H4 (cell line): ENCODE measurements at places on chromosomes 7 and 10.
A peak's percentile ranks its signal among the peaks of the same experiment; 100 is the strongest.

DNA sequence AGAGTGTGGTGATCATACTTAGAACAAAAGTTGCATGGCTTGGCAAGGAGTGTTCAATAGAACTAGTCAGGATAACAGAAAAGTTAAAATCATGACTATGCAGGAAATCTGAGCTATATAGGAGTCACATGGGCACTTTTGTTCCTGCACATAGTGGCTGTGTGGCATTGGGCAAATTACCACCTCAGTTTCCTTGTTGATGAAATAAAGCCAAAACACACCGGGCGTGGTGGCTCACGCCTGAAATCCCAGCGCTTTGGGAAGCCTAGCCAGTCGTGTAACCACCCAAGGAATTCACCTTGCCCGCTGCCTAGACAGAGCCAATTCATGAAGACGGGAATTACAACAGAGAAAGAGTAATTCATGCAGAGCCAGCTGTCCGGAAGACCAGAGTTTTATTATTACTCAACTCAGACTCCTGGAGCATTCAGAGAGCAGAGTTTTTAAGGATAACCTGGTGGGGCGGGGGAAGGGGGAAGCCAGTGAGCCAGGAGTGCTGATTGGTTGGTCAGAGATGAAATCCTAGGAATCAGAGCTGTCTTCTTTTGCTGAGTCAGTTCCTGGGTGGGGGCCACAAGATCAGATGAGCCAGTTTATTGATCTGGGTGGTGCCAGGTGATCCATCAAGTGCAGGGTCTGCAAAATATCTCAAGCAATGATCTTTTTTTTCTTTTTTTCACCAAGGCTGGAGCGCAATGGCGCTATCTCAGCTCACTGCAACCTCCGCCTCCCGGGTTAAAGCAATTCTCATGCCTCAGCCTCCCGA lies 6.4 kb upstream of the MKRN1 start:
- DNase-seq = no peak

- no peak for DNase-seq
These were observed 206.6 kb downstream of the BAMBI start for GRCh38 chr10:28883741-28884423.

DNA sequence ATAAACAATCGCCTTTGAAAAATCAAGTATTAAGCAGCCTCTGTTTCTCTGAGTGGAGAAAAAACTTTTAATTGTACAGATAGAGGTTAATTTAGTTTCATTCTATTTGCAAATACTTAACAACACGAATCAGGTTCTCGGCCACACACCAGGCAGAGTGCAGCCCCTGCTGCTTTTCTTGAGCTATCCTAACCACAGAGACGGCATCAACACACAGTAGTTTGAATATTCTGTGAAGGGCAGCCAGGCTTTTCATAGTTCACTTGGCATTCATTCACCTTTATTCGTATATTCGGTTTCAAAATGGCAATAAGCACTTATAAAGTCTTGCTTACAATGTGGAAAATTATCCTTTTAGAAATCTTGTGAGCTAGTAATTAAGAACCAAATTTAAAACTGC lies 5.7 kb downstream of the ADARB2 start:
- no peak for DNase-seq

DNA sequence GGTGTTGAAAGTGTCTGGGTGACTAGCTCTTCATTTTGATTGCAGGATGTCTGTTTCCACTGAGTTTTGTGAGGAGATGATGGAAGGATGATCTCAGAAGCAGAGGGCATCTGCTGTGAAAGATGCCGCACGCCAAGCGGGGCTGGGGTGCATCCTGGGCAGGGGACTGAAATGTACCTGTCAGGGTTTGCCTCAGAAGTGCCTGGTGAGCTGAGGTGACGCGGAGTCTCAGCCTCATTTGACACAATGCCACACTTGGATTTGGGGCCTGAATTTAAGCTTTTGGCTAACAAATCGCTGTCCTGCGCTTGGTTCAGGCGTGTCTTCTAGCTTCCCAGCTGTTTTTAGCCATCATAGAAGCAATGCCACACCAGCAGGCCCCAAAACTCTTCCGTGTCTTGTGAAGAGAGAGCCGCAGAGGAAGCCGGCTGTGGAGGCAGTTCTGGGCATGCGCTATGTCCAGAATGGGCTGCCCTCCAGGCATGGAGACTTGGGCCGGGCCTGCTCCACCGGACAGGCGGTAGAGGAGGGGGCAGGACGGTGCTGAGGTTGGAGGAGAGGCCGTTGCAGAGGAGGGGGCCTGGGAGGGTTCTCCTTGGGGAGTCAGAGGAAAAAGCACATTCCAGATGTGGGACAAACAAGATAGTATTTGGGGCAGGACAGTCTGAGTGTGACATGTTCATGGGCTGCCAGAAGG lies 31.2 kb downstream of the WDR86 start:
- DNase-seq = no peak

DNA sequence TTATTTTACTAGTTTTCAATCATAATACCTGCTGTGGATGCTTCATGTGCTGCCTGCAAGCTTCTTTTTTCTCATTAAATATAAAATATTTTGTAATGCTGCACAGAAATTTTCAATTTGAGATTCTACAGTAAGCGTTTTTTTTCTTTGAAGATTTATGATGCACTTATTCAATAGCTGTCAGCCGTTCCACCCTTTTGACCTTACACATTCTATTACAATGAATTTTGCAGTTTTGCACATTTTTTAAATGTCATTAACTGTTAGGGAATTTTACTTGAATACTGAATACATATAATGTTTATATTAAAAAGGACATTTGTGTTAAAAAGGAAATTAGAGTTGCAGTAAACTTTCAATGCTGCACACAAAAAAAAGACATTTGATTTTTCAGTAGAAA lies 103.0 kb downstream of the PTEN start:
- DNase-seq = no peak

- DNase-seq = no peak
These were observed 23.0 kb downstream of the BZW2 start for GRCh38 chr7:16668978-16669377.

DNA sequence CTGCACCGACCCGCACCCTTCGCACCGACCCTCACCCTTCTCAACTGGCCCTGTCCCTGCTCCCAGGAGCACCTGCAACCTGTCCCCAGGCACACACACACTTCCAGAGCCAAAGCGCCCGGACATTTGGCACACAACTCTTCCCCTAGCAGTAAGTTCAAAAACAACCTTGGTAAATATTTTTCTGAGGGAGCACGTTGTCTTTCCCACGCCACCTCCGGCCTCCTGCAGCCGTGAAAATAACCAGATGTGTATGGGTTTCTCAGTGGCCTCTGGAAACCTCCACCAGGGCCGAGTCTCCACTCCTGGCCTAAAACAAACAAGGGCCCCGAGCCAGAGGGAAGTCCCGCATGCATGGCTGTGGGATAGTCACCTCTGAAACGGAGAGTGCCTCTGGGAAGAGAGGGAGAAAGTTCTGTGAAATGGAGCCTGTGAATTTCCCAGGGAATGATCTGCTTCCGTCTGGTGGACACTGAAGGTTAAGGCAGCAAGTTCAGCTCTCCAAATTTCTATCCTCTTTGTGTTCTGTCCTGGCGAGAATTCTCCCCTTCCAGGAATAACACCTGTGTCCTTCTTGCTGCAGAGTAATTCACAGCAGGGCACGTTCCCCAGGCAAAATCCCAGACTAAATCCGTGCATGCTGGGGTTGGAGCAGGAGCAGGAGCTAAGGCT lies 15.8 kb downstream of the PODXL start:
- DNase-seq = no peak

- no peak for DNase-seq
These were observed 90.1 kb upstream of the NANOS1 start for GRCh38 chr10:118939211-118940007.

GRCh38 chr10:53957401-53957800 lies 843.6 kb downstream of the PCDH15 start:
- peak; percentile 36 for DNase-seq

DNA sequence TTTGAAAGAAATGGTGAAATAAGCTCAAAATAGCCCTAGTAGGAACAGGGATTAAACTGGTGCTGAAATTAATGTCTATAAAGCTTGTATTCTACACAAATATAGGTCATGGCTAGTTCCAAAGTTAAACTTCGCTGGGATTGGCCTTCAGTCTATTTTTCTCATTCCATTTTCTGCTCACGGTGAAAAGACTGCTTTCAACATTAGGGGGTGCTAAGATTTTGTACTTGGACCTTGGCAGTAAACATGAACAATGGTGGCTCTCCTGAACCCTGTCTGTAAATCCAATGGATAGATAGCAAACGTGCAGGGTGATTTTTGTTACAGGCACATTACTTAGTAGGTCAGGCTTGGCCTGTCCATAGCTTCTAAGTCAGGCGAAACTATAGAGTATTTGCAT lies 36.0 kb upstream of the RSU1 start:
- DNase-seq = peak; percentile 27

DNA sequence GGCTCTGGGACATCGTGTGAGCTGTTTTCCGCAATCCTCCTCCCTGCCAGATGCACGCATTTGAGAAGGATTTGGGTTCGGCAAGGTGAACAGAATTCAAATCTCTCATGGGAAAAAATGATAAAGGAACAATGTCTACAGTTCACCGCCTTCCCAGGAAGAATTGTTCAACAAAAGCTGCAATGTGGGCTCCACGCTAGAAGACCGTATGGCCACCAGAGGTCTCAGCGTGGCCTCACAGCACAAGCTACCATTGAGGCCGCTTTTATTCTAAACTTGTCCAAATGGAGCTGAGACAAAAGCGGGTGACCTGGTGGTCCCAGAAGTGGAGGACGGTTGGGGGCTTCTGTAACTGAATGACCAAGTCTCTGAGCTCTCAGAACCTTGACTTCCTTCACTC lies 733.1 kb downstream of the PARD3 start:
- DNase-seq = no peak

GRCh38 chr7:45106-46090 lies 147.0 kb upstream of the FAM20C start:
- DNase-seq = no peak

- no peak for DNase-seq
These were observed 208.8 kb upstream of the HPS1 start for GRCh38 chr10:98655492-98655891.

GRCh38 chr10:6198171-6198570 lies 4.6 kb upstream of the PFKFB3 start:
- DNase-seq = no peak

DNA sequence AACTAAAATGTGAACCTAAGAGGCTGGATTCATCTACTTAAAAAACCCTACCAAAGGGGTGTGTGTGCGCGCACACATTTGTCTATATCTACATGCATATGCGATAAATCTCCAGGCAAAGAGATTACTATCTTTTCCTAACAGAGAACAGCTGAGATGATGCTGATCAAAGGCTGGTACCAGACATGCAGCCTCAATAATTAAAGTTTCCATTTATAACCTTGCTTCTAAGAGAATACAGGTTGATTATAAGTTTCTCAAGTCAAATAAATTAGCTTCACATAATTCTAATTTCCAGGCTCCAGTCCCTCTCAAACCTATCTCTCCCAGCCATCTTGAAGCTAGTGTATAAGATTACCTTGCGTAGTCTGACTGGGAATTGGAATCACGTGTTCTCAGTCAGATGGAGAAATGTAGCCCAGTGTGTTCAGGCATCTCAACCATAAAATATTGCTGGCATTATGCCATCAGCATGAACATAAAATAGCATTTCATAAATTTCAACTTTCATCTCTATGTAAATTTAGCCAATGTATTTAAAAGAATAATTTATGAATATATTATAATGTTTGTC lies 1062.0 kb downstream of the XPNPEP1 start:
- no peak for DNase-seq

DNA sequence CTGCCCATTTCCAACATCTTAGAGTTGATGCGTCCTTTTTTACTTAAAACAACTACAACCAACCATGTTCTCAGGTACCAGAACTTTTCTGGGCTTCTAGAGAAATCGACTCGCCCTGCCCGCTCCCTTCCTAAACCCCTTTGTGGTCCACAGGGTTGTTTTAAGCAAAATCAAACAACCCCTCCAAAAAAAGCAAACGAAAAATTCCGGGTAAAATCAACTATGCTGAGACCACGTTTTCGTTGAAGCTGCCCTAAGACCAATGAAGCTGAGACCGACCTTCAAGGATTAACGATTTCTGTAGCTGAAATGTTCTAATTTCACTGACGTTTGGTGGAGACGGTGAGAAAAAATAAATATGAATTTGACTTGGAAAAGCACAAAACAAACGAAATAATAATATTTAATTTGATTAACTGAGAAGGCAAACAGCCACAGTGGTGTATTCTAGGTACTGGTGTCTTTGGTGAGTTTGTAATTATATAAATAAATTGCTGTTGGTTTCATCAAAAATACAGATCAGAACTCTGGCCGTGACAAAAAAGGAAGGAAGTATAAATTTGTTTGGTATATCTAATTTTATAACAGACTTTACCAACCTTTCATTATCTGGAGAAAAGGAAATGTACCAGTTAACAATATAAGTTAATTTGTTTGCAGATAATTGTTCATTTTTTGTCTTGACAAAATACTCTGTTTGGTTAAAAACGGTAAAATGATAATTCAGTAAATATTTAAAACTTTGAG lies 4.7 kb upstream of the IGF2BP3 start:
- peak; percentile 44 for DNase-seq

DNA sequence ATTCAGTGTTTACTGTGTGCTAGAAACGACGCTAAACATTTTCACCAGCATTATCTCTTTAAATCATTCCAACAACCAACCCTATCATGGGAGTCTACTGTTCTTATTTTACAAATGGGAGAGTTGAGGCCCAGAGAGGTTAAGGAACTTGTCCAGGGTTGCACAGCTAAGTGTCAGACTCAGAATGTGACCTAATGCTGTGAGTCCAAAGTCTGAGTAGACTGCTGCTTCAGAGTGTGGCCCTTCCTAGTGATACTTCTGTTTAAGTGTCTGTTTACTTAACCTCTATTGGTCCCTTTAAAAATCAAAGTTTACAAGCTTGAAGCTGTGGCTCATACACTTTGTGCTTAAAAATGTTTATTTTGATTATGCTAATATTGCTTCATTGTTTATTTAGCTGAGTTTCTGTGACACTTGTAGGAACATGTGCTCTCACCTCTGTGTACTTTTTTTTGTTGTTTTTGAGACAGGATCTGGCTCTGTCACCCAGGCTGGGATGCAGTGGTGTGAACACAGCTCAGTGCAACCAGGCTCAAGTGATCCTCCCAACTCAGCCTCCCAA lies 84.4 kb upstream of the SYPL1 start:
- no peak for DNase-seq

DNA sequence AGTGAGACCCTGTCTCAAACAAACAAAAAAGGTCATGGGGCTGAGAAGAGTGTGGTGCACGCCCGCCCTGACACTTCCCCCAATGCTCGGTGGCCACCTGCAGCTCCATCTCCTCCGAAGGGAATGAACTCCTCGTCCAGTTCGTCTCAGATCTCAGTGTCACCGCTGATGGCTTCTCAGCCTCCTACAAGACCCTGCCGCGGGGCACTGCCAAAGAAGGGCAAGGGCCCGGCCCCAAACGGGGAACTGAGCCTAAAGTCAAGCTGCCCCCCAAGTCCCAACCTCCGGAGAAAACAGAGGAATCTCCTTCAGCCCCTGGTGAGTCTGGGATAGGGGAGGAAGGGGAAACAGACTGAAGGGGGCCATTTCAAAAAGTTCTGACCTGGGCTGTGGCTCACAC lies 4.2 kb downstream of the PCOLCE start:
- DNase-seq = no peak

- DNase-seq = peak; percentile 87
These were observed 54.6 kb downstream of the HACD1 start for GRCh38 chr10:17562614-17563013.
